KBM-7 (cell line): ENCODE measurements at places on chromosomes 13 and 19.

DNA sequence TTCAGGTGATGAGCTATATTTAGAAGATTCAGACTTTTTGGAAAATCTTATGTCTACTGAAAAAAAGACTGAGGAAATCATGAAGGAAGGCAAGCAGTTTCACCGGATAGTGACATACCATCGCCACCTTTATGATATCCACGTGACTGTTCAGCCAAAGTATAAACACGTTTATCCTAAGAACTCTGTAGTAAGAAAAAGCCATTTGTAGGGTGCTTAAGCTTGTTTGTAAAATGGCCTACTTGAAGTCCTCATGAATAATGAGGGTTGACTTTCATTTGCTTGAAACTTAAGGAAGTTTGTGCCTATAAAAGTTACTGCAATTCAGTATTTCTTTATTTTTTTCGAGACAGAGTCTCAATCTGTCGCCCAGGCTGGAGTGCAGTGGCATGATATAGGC is 7.8 kb upstream of the TDRD12 start:
- DNase-seq, result no peak

GRCh38 chr13:52187029-52187423 is 27.6 kb upstream of the NEK3 start:
- no peak for DNase-seq

DNA sequence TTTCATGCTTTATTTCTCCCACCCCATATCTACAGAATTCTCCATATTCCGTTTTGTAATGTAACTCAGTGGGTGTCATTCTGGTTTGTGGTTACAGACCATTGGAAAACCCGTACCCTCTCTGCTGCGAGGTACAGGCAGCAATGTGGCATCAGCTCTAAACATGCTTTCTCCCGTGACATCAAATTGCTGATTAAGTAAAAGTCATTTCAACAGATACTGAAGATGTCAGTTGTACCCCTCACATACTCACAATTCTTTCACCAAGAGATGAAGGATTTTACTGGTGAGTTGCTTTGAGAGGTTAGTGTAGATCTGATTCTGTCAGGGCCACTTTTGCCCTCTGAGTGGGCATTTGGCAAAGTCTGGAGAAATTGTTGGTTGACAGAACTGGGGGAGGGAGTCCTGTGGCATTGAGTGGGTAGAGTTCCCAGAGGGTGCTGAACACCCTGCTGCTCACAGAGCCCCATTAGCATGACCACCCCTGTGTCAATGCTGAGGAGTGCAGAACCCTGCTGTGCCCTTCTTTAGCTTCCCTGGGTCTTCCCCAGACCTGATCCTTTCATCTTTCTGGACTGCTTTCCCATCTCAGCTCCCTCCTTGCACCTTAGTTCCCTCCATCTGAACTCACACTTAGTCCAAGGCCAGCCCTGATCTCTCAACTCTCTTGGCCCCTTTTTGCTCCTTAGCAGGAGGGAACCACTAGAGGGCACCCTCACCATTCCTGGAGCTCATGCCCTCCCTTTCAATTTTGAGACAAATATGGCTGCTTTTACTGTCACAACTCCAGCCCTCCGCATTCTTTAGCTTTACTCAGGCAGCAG is 39.9 kb upstream of the CEACAM8 start:
- peak; percentile 56 for DNase-seq

GRCh38 chr13:109665240-109665639 is 121.1 kb downstream of the IRS2 start:
- DNase-seq, result no peak

DNA sequence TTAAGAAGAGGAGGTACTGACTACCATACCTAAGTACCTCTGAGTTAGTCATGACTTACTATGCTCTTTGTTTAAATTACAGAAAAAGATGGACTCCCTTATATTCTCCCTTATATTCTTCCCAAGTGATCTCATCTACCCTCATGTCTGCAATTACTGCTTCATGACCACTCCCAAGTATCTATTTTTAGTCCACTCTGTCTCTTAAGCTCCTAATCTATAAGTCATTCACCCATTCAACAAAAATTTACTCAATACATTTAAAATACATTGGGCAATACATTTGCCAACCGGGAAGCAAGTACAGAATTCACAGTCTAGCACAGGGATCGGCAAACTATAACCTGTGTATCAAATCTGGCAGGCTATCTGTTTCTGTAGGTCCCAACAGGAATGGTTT is 42.6 kb downstream of the KPNA3 start:
- DNase-seq, result no peak

GRCh38 chr19:51005248-51005647 is 3.8 kb upstream of the KLK8 start:
- no peak for DNase-seq

GRCh38 chr13:91381371-91381770 is 17.1 kb upstream of the GPC5 start:
- peak; percentile 51 for DNase-seq
